ENCODE measurements at places on chromosomes 11 and 22.

DNA sequence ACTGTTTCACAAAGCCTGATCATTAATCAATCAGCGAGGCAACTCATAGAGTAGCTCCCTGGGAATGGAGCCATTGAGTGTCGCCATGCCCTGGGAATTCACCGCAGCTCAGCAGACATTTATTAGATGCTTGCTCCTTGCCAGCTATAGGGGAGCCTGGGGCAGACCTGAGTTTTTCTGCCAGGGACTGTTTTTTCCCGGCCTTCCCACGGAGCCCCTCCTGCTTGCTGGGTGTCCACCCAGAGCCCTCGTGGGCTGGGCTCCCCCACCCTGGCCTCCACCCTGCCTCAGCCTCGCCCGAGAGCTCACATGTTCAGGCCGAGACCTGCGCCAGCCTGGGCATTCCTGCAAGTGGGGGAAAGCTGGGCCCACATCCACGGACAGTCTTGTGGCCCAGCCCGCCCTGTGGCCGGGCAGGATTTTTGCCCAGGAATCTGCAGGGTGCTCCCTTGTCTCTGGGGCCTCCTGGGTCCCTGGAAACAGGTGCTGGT lies 64.9 kb downstream of the SMIM38 start:
- no peak for DNase-seq

- DNase-seq = no peak
Measured at GRCh38 chr22:49157529-49158339, 669.9 kb downstream of the BRD1 start.

DNA sequence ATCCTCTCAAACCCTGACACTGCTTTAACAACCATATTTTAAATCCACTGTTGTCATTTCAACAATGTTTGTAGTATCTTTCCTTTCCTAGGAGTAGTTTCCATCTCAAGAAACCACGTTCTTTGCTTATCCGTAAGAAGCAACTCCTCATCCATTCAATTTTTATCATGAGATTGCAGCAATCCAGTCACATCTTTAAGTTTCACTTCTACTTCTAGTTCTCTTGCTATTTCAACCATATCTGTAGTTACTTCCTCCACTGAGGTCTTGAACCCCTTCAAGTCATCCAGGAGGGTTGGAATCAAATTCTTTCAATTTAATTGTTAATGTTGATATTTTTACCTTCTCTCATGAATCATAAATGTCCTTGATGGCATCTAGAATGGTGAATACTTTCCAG lies 22.4 kb downstream of the CCDC82 start:
- DNase-seq = no peak

DNA sequence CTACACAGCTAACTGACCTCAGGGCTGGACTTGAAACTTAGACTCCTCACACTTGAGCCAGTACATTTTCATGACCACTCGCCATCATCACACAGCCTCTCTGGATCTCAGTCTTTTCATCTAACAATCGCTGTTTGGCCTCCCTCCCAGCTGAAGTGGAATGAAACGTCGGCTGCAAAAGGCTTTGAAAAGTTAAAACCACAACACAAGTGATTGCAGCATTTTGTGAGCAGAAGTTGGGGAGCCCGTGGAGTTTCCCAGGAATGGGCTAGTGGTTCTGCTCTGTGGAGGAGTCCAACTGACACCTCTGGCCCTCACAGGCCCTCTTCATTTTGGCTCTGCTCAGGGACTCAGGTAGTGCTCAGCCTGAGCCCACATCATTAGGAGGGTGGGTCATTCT lies 35.9 kb upstream of the TRIM29 start:
- no peak for DNase-seq

GRCh38 chr11:7982582-7983119 lies 4.5 kb upstream of the EIF3F start:
- DNase-seq = no peak
